ENCODE measurements at places on chromosomes 11 and 22. TPM values are rescaled to one million over a fixed set of nuclear protein-coding genes. Genes with fewer than 3 reads are reported as not detected.

Gene SYT12
- 0.87 TPM for total RNA-seq

GRCh38 chr11:15607361-15608036 lies 492.8 kb downstream of the INSC start:
- DNase-seq: no peak

GRCh38 chr11:37657645-37658044 lies 1059.6 kb upstream of the RAG2 start:
- DNase-seq: no peak

GRCh38 chr11:6334806-6335205 lies 14.5 kb upstream of the CAVIN3 start:
- DNase-seq: no peak

DNA sequence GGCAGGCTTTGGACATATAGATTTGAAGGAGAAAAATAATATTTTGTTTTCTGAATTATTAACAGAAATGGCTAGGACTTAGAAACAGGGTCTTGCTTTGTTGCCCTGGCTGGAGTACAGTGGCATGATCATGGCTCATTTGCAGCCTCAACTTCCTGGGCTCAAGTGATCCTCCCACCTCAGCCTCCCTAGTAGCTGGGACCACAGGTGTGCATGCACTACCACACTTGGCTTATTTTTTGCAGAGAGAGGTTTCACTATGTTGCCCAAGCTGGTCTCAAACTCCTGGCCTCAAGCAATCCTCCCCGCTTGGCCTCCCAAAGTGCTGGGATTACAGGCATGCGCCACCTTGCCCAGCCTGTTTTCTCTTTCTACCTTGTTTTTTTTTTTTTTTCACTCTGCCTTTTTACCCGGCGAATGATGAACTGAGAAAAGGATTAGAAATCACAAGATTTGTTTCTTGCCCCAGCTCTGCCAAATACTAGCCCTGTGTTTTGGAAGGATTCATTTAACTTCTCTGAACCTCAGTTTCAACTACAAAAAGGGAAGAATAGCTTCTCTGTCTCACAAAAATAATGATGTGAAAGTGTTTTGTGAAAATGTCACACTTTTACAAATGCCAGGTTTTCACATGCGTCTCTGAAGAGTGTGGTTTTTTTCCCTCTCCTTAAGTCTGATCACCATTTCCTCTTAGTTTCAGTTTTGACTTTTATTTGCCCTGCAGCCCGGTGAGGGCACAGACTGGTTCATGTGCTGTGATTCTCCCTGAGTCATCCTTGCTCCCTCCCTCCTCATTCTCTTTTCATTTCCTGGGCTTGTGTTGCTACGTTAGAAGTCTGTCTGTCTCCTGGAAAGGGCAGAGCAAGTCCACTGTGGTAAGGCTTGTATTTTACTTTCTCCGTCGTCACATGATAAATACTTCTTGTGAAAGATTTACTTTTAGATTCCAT lies 67.7 kb downstream of the BCL2L13 start:
- peak; percentile 55 for DNase-seq

- DNase-seq: no peak
Measured at GRCh38 chr11:60274416-60274815, 6.0 kb upstream of the MS4A4A start.

Measured in OCI-LY7 (cell line).